Hypothalamus (tissue), 51 donors: ENCODE measurements at places on chromosomes 2 and 18.

DNA sequence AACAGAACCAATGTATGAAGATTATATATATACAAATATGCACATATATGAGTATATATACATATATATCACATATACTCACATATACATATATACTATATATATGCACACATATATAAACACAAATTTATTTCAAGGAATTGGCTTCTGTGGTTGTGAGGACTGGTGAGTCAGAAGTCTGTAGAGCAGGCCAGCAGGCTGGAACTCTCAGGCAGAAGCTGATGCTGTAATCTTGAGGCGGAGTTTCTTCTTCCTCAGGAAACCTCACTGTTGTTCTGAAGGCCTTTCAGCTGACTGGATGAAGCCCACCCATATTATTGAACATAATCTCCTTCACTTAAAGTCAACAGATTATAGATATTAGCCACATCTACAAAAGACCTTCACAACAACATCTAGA is 143.9 kb upstream of the CREB1 start:
- no peak for DNase-seq

GRCh38 chr2:100941646-100942240 is 60.3 kb upstream of the RPL31 start:
- no peak for DNase-seq

- DNase-seq: no peak
Measured at GRCh38 chr2:168613551-168613950, 157.5 kb downstream of the CERS6 start.

DNA sequence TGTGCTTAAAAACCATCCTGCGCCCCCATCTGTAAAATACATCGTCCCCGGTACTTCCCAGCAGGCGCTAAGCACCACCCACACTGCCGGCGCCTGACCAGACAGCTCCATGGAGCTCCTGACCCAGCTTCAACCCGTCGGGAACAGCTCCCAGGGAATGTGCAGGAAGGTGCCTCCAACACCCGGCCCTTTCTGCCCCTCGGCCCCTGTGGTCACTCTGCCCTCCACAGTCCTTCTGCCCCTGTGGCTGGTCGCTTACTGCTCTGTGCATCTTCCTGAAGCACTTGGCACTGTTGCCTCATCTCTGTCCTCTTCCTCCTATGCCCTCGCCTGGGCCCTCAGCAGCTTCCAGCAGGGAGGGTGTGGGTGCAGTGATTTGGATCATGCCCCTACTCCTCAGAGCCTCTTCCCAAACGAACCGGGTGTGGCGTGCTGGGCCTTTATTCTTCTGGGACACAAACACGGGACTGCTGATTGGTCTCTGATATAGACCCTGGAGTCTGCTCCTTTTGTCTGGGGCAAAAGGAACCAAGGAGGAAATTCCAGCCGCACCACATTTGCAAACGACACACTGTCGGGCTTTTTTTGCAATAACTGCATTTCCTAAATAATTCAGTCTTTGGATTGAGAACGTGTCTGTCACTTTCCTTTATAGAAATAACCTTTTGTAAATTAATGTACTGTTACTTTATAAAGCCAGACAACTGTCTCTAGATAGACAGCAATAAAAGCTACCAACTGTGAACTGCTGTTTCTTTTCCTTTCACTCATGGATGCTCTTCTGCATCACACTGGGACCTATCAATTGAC is 65.9 kb downstream of the ADI1 start:
- DNase-seq: no peak

DNA sequence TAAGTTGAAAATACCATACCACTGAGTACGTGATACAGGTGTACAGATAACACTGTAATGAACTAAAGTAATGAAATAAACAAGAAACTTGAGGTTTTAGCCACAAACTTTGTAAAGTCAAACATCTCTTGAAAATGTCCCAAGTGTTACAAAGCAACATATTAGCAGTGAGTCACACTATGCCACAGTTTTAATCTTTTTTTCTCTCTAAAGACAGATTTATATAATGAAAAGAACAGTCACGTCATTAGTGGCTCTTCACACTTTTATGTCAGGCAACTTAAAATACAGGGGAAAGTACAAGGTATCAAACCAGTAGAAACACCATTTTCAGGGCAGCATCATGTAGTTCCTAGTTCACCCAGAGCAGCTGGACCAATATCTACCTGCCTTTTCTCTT is 42.1 kb downstream of the RAPH1 start:
- no peak for DNase-seq

- DNase-seq: no peak
Measured at GRCh38 chr18:80179857-80180558, 67.3 kb downstream of the PARD6G start.

DNA sequence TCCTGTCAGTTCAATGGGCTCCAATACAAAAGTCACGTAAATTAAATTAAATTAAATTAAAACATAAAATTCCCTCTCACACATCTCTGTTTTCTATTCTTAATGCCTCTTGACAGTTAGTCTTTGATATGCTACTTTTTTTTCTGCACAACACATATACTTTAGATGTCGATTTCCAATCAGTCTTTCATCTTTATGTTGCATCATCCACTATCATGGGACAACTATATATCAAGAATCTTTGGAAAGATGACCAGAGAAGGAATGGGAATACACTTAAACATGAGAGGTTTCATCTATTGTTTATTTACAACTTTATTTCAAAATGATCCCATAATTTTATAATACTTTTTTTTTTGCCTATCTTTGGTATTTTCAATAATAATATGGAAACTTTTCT is 733.3 kb upstream of the FANCL start:
- DNase-seq: no peak

DNA sequence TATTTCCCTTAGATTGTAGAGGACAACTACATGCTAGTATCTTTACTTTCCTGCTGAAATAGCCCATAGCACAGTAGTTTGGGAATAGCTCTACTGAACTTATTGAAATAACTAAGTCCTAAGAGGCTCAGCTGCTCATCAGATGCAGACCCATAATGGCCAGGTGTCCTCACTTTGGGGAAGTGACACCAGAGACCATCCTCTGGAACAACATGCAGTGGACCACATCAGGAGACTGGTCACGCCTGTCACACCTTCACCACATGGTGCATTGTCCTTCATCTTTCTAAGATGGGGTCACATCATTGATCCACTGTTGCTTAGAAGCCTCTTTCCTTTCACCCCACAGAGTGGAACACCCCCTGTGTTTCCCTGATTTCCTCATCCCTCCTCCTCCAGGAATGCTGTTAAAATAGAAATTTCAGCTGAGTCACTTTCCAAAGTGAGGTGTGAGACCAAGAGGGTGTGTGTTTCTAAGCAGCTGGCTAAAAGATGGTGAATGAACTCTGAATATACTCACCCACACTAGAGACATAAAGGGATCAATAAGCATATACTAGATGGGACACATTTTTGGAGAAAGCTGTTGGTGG is 215.2 kb upstream of the LRRTM1 start:
- no peak for DNase-seq

DNA sequence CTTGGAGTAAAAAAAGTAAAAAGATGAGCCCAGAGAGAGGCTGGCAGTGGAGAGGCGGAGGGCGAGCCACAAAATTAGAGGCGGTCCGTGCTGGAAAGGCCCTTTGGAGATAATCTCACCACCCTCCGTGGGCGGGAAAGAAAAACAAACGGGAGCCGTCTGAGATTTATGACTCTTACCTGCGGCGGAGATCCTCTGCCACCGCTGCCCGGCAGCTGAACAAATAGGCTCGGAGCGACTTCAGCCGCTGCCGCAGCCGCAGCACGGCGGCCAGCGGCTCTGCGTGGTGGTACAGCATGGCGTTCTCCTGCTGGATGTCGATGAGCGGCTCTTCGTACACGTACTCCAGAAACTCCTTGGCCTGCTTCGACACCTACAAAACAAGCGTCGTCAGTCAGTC is 94.6 kb downstream of the PLEKHM3 start:
- DNase-seq: no peak

- DNase-seq: no peak
Measured at GRCh38 chr2:237482485-237482884, 4.6 kb upstream of the MLPH start.

GRCh38 chr2:45192991-45193390 is 183.7 kb upstream of the SIX2 start:
- DNase-seq: no peak

DNA sequence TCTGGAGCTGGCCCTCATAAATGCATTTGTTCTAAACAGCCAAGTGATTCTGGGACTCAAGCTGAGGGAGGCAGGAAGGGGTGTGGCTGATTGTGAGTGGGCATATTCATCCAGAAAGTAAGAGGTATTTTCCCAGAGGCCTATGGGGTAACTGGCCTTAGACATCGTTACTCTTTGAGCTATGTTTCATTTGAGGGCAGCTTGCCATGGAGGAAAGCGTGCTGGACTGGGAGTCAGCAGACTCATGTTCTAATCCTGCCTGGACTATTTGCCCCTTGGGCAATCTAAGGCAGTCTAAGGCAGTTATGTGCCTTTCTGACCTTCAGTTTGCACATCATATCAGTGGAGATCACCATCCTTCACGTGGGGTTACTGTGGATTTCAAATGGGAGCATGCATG is 93.5 kb upstream of the SLC14A2 start:
- DNase-seq: no peak

- no peak for DNase-seq
Measured at GRCh38 chr2:106839849-106840595, 45.9 kb downstream of the ST6GAL2 start.

DNA sequence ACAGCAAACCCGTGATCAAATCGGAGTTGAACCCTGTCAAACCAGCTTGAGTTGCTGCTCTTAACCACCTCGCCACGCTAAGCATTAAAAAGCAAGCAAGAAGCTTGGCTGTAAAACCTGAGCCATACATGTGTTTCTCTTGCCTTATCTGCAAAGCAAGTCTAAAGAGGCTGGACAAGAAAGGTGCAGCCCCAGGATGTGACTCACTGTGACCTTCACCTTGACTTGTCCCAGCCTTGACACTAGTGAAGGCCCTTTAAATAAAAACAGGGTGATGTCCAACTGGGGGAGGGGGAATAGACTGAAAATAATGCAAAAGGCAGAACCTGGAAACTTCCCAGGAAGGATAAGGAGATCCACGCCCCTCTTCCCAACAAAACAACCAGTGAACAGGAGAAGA is 127.6 kb upstream of the NPAS2 start:
- no peak for DNase-seq

- no peak for DNase-seq
Measured at GRCh38 chr18:55251254-55251971, 292.2 kb upstream of the CCDC68 start.

DNA sequence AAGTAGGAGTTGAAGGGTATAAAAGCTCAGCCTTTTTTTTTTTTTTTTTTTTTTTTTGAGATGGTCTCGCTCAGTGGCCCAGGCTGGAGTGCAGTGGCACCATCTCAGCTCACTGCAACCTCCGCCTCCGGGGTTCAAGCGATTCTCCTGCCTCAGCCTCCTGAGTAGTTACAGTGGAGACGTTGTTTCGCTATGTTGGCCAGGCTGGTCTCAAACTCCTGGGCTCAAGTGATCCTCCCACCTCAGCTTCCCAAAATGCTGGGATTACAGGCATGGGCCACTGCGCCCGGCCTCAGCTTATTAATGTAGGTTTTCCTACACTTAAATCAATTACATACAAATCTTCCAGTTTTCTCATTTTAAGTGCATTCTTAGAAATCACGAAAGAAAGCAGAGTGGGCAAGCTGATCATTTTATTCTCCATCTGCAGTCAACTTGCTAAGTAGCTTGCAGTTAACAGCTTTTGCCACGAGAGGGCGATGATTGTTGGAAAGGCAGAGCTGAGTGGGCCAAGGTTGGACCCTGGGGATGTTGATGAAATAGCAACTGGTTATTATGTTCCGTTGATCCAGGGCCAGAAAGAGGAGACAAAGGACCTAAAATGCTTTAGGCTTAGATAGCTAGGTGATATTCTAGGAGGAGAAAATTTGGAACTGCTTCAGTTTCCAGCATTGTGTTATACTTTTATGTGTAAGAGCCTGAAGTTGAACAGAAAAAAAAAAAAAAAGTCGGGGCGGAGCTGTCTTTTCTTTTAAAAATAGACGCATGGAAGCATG is 234.4 kb upstream of the EPAS1 start:
- DNase-seq: peak; percentile 27

GRCh38 chr2:36831185-36831584 is 134.7 kb downstream of the VIT start:
- no peak for DNase-seq

- no peak for DNase-seq
Measured at GRCh38 chr2:23658466-23658942, 268.4 kb downstream of the ATAD2B start.

DNA sequence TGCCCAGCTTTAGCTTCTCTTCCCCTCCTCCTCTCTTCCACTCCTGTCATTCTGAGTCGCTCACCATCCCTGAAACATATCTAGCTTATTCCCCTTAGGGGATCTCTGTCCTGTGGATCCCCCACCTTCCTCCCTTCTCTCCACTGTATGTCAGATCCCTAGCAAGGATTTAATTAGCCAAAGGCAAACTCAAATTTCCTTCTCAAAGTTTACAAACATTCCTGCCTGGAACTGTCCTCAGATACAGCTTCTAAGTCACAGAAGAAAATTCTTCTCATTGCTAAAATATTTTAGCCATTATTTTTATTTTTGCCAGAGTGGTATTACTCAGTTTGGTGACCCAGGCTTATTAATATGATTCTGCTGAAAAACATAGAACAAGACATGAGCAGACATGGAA is 315.3 kb downstream of the CYP26B1 start:
- no peak for DNase-seq

- no peak for DNase-seq
Measured at GRCh38 chr2:152037743-152038435, 61.0 kb downstream of the CACNB4 start.

GRCh38 chr2:119826370-119826961 is 66.7 kb downstream of the PTPN4 start:
- no peak for DNase-seq

- no peak for DNase-seq
Measured at GRCh38 chr18:70148039-70148938, 57.2 kb downstream of the RTTN start.

- DNase-seq: no peak
Measured at GRCh38 chr2:71455741-71456569, 2.6 kb downstream of the DYSF start.

GRCh38 chr2:29398384-29399237 is 283.4 kb downstream of the CLIP4 start:
- no peak for DNase-seq

GRCh38 chr2:195392446-195393336 is 264.3 kb upstream of the SLC39A10 start:
- DNase-seq: no peak

- DNase-seq: no peak
Measured at GRCh38 chr18:40365526-40365925, 1589.5 kb upstream of the PIK3C3 start.
